Activated naive CD4-positive, alpha-beta T cell treated with Interleukin-2 at 50 U/mL for 16 hours (primary cell): ENCODE measurements at places on chromosomes 1 and 21.
A peak's percentile ranks its signal among the peaks of the same experiment; 100 is the strongest.

DNA sequence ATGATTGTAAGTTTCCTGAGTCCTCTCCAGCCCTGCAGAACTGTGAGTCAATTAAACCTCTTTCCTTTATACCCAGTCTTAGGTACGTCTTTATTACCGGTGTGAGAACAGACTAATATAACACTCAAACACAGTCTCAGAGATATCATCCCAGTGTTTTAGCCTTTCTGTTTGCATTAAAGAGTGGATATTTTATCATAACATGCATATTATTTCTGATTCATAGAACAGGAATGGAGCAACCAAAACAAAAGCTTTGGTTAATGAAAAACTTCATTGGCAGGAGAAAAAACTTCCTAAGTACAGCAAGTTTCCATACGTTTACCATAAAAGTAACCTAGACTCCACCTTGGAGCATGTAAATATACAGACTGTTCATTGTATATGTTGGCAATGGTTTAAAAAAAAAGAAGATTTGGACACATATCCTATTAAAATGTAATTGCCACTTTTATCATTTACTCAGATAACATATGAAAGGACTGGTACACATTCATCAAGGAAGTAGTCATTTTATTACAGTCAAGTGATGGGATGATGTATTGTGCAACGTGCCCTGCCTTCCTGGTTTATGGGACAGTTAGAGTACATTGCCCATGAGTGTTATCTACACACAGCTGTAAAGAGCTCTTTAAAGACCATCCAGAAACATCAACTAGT lies 144.8 kb downstream of the ETS2 start:
- no peak for DNase-seq

DNA sequence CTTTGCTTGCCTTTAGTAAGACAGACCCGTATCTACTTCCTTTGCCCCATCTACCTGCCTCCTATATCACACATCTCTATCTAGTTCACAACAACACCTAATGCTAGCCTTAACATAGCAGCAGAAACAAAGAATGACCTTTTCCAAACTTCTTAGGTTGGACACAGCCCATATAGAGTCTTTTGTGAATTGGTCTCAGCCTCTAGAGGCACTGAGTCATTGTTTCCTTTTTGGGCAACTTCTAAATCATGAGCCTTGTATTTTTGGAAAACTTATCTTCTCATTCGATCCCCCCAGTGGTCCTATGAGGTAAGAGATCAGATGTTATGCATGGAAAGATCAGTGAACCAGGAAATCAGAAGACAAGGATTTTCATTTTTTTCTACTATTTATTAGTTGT lies 679.4 kb upstream of the USP24 start:
- DNase-seq = no peak

GRCh38 chr1:181044449-181044966 lies 10.7 kb downstream of the MR1 start:
- peak; percentile 49 for DNase-seq

GRCh38 chr1:93999840-94000415 lies 90.7 kb upstream of the GCLM start:
- no peak for DNase-seq

- no peak for DNase-seq
Observed at GRCh38 chr1:163697137-163697536, 375.4 kb downstream of the NUF2 start.

GRCh38 chr1:153852170-153852569 lies 70.6 kb downstream of the GATAD2B start:
- DNase-seq = no peak

DNA sequence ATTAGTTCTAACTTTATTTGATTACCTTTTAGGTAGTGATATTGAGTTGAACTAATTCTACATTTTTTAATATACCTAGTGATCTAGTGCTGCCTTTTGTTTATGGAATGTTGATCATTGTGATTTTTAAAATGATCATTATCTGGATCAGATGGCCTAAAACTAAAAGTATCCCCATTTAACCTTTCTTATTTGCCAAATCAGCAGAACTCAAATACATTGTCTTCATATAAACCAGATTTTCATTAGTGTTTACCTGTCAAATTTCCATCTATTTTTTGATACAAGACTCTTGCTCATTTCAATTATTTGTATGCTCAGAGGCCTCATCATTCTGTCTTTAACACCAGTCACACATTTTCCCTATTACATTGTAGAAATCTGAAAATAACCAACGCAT lies 441.2 kb downstream of the PTPRC start:
- no peak for DNase-seq

GRCh38 chr1:244273845-244274619 lies 177.7 kb downstream of the ADSS2 start:
- DNase-seq = peak; percentile 13

- no peak for DNase-seq
Observed at GRCh38 chr1:35876988-35877387, 6.0 kb upstream of the AGO1 start.

GRCh38 chr1:17837233-17838030 lies 82.3 kb downstream of the ACTL8 start:
- no peak for DNase-seq

DNA sequence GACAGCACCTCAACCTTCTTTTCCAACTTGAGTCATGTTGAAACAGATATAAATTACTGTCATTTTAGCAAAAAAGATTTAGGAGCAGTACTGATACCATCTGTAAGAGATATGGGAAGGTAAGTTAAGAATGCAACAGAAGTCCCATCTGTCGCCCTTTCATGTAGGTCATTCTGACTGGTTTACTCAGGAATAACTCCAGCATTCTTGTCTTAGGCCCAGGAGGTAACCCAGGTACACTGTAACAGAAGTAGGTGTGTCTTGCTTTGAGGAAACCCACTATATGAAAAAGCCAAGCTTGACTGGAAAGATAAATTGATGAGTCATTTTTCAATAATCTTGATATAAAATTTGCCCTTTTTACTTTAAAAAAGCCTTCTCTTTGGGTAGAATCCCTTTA lies 35.4 kb downstream of the PGM1 start:
- no peak for DNase-seq

- DNase-seq = no peak
Observed at GRCh38 chr1:66494482-66494881, 39.5 kb upstream of the SGIP1 start.

GRCh38 chr1:161792740-161793139 lies 26.6 kb downstream of the ATF6 start:
- DNase-seq = no peak

- no peak for DNase-seq
Observed at GRCh38 chr1:205054013-205054412, 11.0 kb downstream of the CNTN2 start.

DNA sequence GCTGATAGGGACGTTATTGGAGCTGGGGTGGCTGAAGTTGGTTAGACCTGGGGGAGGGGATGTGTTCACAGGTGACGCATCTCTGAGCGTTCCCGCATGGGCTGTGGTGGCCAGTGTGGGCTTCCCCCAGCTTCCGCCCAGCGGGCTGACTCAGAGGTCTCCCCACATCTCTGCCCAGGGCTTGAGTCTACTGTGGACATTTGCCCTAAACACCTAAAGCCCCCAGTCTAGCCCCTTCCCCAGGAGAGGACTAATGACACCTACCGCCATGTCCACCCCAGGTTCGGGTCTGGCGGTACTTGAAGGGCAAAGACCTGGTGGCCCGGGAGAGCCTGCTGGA lies 2.0 kb downstream of the AGRN start:
- DNase-seq = no peak

GRCh38 chr1:32878637-32879041 lies 7.7 kb upstream of the HPCA start:
- no peak for DNase-seq

- no peak for DNase-seq
Observed at GRCh38 chr1:34165422-34165921, 442 bp upstream of the CSMD2 start.

DNA sequence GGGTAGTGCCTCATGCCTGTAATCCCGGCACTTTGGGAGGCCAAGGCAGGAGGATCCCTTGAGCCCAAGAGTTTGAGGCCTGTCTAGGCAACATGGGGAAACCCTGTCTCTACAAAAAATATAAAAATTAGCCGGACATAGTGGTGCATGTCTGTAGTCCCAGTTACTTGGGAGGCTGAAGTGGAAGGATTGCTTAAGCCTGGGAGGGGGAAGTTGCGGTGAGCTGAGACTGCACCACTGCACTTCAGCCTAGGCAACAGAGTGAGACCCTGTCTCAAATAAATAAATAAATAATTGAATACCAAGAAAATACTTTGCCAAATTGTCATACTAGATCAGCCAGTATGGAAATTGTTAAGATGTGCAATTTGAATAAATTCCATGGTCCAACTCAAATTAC lies 5.9 kb upstream of the RBBP5 start:
- DNase-seq = no peak

DNA sequence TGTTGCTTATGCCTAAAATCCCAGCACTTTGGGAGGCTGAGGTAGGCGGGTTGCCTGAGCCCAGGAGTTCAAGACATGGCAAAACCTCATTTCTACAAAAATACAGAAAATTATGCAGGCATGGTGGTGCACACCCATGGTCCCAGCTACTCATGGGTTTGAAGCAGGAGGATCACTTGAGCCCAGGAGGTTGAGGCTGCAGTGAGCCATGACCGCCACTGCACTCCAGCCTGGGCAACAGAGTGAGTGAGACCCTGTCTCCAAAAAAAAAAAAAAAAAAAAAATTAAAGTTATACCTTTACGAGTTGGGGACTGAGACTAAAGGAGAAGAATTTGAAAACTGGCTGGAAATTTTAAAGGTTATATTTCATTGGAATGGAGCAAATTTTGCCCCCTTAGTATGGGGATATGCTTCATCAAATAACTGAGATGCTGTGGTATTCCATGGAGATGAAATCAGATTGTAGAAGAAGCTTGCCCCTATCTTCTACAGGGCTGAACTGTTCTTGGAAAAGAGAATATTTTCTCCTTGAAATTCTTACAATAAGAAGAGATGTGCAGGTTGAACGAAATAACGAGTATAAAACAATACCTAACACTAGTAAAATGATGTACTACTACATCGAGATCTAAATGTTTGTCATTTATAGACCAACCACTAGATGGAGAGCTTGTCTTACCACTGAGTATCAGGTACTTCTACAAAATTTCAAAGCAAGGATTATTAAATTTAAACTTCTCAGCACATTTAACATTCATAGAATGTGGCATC lies 34.9 kb upstream of the SCYL3 start:
- DNase-seq = no peak

DNA sequence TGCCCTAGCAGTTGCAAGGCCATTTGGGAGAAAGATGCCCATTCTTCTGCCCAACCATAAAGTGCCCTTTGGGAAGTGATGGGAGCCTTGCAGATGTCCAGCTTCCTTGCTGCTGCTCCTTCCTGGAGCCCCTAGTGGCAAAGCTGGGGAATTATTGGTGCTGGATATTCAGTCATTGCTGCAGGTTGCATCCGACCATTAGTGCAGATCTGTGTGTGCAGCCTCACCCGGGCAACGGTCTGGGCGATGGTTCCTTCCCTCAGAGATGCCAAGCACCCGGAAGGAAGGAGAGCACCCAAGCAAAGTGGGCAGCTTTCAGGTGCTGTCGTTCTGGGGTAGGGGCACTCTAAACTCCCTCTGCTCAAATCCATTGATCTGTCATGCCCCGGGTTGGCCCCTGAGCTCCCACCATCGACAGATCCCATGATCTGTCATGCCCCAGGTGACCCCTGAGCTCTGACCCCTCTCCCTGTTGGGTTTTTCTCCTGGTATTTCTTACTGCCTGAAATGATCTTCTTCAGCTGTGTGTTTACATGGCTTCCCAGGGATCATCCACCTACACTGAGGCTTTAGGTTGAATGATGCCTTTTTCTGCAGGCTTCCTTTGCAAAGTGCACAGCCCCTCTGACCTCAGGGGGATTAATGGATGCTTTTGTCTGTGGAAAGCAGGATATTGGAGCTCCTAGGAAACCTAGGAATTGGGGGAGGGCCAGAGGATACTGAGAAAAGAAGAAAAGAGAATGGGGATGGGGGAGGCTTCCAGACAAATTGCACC lies 467.5 kb downstream of the PTPRU start:
- DNase-seq = no peak

GRCh38 chr1:55789466-55789865 lies 574.3 kb upstream of the USP24 start:
- no peak for DNase-seq

- no peak for DNase-seq
Observed at GRCh38 chr1:13825033-13825432, 125.0 kb downstream of the PRDM2 start.

DNA sequence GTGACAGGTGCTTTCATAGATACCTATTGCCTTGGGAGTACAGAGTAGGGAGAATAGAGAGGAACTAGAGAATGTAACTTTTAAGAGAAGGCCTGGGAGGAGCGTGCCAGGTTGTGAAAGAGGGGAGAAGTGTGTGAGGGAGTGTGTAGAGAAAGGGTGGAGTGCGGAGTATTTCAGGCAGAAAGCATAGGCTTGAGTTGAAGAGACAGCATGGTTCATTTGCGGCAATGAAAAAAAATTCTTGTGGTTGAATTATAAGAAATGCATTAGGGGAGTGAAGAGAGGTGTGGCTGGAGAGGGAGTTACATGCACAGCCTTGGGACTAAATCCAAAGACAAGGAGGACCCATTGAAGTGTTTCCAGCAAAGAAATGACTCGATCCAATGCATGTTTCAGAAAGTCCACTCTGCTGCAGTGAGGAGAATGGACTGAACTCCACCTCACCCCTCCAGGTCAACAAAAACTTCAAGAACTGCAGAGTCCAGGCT lies 81.7 kb upstream of the ADAM30 start:
- DNase-seq = no peak

GRCh38 chr1:77463216-77463615 lies 181.4 kb downstream of the AK5 start:
- no peak for DNase-seq

DNA sequence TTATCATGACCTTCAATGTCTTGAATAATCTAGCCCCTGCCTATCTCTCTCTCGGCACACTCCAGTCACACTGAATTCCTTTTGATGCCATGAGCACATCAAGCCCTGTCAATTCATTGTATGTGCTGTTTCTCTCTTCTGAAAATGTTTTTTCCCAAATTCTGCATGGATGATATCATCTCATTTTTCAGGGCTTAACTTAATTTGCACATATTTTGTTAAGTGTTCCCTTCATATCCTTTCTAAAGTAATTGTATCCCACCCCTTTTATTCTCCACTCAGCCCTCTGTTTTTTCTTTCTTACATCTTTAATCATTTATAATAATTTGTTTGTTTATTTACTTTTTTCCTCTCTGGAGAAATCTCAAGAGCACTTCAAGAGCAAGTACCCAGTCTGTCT lies 149.9 kb downstream of the ZNF326 start:
- DNase-seq = no peak

- peak; percentile 56 for DNase-seq
Observed at GRCh38 chr1:150165622-150166612, 16.2 kb downstream of the PLEKHO1 start.

- DNase-seq = no peak
Observed at GRCh38 chr1:38332649-38333310, 286.2 kb upstream of the POU3F1 start.

DNA sequence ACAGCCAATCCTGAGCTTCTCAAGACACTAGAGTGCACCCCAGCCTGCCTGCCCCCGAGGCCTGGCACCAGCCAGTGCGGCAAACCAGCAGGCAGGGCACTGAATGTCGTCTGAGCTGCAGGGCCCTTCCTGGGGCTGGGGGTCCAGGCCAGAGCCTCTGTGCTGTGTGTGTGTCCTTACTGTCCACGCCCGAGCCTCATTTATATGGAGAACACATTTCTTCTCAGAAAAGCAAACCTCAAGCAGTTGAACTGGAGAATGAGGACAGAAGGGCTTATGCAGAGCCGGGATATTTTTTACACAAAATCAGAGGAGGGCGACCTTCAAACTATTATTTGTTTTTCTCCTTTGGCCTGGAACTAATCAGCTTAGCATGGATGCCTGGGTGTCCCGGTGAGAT lies 52.7 kb downstream of the POFUT2 start:
- no peak for DNase-seq
